Right lung (tissue), 10 donors: ENCODE measurements at places on chromosomes 16 and 17. TPM values are rescaled to one million over a fixed set of nuclear protein-coding genes. Genes with fewer than 3 reads are reported as not detected.

MAP2K6 gene
- polyA plus RNA-seq = 23.4 TPM

APOBR gene
- polyA plus RNA-seq = 0.98 TPM

GRCh38 chr16:89407282-89407924 lies 83.0 kb downstream of the ANKRD11 start:
- DNase-seq = no peak

NEUROD2 gene
- 0.08 TPM for polyA plus RNA-seq

GRCh38 chr16:19184823-19185509 lies 16.9 kb downstream of the SYT17 start:
- no peak for DNase-seq
